ENCODE measurements at places on chromosomes 5 and 9.

DNA sequence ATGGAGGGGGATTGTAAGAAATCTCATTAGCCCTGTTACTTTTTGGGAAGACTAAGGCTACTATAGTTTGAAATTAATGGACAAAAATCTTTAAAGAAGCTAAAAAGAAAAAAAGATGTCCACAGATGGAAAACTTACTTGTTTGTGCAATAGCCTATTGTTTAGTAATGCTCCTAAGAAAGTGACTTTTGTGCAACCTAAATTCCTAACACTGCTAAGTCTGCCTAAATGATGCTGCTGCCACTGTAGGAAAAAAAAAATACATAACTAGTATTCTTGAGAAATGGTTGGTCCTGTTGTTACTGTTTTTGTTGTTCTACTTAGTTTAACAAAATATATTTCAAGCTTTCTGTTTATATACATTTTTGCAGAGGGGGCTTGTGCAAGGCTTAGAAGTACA is 108.2 kb upstream of the NR3C1 start:
- H3K27ac ChIP-seq = no peak overlapping the region
- no peaks in the 10 kb centered on the region for H3K27me3 ChIP-seq
- H3K4me3 ChIP-seq = no peak overlapping the region
- no peak for DNase-seq
- H3K36me3 ChIP-seq = no peaks in the 10 kb centered on the region

DNA sequence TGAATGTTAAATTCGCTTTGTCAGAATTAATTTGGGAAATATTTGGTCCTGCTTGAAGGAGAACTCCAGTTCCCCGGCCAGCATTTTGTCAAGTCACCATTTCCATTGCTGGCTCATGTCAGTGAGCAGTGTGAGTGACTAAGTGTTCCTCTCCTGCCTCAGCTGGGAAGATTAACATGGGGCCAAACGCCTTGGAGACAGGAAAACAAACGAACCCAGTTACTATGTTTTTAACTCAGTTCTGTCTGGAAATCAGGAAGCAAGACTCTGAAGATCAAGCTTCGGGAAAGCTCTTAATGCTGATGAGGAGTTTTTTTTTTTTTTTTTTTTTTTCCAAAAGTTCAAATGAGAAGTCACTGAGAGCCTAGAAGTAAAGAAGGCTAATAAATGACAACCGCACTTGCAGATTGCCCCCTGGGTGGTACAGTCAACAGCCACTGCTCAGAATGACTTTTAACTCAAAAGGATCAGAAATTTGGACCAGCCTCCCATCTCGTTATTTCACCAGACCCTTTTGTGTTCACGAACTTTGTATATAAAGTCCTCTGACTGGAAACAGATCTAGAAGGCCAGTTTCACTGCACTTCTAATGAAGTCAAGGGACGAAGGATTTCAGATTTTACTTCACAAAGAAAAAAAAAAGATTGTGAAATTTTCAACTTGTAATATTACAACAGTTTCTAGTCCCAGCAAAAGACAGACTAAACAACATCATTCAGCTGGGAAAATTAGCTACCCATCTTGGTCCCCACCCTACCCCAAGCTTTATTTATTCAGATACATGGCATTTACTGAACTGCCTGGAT is 121.3 kb downstream of the LHFPL2 start:
- H3K4me1 ChIP-seq = no peaks in the 10 kb centered on the region
- H3K36me3 ChIP-seq = no peaks in the 10 kb centered on the region
- no peak overlapping the region for H3K27ac ChIP-seq

- no peaks in the 10 kb centered on the region for H3K36me3 ChIP-seq
- DNase-seq = no peak
- H3K4me1 ChIP-seq = no peaks in the 10 kb centered on the region
- H3K27ac ChIP-seq = no peak overlapping the region
- no peak overlapping the region for H3K4me3 ChIP-seq
Observed at GRCh38 chr9:124248960-124249359, 8.8 kb upstream of the NEK6 start.

DNA sequence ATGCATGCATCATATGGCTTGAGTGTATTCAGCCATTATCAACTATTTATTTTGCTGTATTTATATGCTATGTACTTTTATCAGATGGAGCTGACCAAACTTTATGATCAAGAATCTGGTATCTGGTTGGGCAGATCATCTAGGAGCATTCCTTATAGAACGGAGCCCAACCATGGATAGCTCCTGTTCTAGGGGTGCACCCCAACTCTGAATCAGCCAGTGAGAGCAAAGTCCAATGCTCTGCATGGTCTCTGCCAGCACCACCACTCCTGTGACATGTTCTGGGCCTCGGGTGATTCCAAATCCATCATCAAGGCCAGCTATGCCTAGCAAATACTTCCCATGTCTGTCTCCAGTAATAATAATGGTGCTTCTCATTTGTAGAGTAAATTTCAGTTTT is 517.5 kb downstream of the AGTPBP1 start:
- H3K4me1 ChIP-seq = no peaks in the 10 kb centered on the region
- no peaks in the 10 kb centered on the region for H3K27me3 ChIP-seq
- DNase-seq = no peak
- no peaks in the 10 kb centered on the region for H3K36me3 ChIP-seq
- H3K4me3 ChIP-seq = no peak overlapping the region
- no peak overlapping the region for H3K27ac ChIP-seq

- peak overlapping the region; percentile 99 for H3K4me3 ChIP-seq
- H3K27me3 ChIP-seq = no peaks in the 10 kb centered on the region
- H3K27ac ChIP-seq = peak overlapping the region; percentile 97
- peak; percentile 85 for DNase-seq
- no peaks in the 10 kb centered on the region for H3K36me3 ChIP-seq
- no peaks in the 10 kb centered on the region for H3K4me1 ChIP-seq
Observed at GRCh38 chr9:129175825-129176633, 2.0 kb downstream of the IER5L start.

All from right lobe of liver (tissue), 6 donors.